ENCODE measurements at places on chromosomes 3 and 15.

DNA sequence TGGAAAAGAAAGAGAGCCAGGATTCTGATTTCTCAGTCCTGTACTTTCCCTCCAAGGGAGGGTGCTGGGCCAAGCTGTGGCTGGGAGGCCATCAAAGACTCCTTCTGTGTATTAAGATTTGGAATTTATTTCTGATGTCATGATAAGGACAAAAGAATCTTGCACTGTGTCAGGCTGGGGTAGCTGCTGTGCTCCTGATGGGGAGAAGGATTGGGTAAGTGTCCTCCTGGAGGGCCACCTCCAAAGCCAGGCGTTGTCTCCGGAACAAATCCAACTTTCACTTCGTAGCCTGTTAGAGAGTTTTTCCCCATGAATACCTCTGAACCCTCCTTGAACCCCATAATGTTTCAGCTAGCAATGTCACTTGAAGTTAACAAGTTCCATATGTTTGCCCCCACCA is 29.9 kb downstream of the CLDN11 start:
- no peak for DNase-seq

- no peak for DNase-seq
These were observed 48.5 kb downstream of the HERC2 start for GRCh38 chr15:28273468-28273867.

DNA sequence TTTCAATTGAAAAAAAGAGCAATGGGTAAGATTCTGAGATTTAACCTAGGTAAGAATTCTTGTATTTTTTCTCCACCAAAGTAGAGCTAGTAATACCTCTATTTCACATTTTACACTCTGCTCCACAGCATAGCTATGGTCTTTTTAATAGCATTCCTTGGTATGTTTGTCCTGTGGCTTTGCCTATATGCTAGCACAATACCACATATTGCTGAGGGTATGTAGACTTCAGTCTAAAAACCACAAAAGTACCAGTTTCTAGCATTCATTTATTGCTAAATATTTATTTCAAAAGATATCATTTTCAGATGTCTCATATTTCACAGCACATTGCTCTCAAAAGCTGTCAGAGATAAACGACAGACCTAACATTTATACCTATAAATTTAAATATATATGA is 18.2 kb upstream of the EOGT start:
- no peak for DNase-seq

GRCh38 chr15:65580287-65580686 is 30.6 kb downstream of the INTS14 start:
- no peak for DNase-seq

DNA sequence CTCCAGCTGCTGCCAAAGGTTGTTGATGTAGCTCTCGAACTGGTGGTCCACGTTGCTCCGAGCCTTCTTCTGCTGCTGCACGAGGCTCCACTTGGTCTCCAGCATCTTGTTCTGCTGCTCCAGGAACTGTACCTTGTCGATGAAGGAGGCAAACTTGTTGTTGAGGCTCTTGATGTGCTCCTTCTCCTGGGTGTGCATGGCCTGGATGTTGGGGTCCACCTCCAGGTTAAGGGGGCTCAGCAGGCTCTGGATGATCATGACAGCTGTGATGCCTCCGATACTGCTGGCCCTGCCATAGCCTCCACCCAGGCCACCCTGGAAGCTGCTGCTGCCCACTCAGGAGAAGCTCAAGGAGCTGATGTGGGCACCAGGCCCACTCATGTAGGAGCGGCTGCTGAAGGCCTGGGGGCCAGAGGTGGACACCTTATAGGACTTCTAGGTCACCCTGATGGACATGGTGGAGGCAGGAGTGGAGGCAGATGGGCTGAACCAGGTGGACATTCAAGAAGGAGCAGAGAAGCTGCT is 14.9 kb upstream of the PSTPIP1 start:
- DNase-seq = no peak

- no peak for DNase-seq
These were observed 223.5 kb downstream of the ABHD5 start for GRCh38 chr3:43914269-43914668.

GRCh38 chr3:160129459-160130061 is 95.7 kb upstream of the C3orf80 start:
- DNase-seq = no peak

GRCh38 chr3:152155246-152156020 is 113.3 kb upstream of the MBNL1 start:
- DNase-seq = no peak

DNA sequence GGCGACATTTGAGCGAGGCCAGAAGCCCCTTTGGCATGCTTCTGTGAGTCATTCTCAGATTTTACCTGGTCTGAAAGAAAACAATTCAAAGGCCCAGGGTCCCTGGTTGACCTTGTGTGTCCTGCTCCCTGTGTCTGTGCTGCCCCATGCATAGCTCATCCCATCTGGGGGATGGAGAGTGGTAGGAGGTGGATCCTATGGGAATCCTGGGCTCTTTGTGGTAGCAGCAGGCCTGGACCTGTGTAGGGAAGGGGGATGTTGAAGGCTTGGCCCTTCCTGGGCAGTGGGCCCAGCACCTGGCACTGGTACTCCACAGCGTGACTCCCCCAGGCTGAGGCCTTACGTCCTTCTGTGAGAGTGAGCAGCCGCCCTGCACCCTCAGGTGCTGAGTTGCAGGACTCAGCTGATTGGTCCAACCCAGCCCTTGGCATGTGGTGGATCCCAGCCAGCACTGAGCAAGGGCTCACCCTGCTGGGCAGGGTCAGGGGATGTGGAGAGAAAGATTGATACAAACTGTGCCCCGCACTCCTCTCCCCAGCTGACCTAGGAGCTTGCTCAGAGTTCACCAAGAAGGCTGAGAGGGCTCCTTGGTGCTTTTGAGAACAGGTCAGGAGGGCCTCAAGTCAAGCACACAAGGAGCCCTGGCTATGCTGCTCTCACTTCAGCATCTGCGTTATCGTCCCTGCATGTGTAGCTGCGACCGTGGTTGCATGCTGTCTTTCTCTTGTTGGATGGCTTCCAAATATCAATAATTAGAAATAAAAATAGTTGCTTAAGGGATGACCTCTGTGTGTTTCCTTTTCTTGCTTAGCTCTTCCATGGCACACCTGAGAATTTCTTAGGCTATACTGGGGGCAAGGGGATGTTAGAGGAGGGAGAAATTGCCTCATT is 21.4 kb upstream of the JMJD7 start:
- DNase-seq = peak; percentile 39

GRCh38 chr3:191369616-191370010 is 39.3 kb upstream of the UTS2B start:
- DNase-seq = no peak

GRCh38 chr15:60423537-60423936 is 25.8 kb upstream of the ANXA2 start:
- peak; percentile 24 for DNase-seq

DNA sequence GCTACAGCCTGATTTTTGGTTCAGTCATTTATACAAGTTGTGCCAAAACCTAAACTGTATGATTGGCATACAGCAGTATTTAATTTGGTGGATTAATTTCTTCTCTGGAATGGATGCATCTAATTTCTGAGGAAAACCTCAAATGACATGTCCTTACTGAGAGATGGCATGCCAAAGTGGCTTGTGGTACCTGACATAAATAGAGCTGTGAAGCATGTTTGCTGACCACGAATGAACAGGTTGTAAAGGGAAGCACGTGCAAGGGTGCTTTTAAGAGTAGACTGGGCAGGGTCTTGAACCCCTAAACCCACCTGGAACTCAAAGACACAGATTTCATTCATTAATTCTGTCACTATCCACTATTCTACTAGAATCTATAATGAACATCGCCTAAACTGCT is 77.2 kb downstream of the TP63 start:
- DNase-seq = no peak
